ENCODE measurements at places on chromosomes 6 and 20.

DNA sequence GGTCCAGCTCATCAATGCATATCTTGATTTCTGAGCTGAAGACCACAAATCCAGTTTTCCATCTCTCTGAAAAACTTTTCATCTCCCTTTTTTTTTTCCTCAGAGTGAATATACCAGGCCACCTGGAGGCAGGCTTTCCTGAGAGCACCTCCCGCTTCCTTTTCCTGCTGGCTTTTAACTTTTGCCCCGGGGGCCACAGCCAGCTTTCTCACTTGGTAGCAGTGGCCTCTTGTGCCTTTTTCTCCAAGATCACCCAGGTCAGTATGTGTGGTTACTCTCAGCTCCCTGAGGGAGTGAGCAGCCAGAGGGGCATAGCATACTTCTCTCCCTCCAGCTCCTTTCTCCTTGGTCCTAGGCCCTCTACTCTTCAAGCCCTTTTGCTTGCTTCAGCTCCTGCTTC is at the start of gene BTN1A1:
Gene BTN1A1 (plus strand): TSS at position 202 of the 400 bp plus-strand sequence. CDS start 984 bp downstream, outside the sequence.
- DNase-seq: no peak

GRCh38 chr6:91173651-91174050 is 586.8 kb upstream of the MAP3K7 start:
- DNase-seq: no peak

DNA sequence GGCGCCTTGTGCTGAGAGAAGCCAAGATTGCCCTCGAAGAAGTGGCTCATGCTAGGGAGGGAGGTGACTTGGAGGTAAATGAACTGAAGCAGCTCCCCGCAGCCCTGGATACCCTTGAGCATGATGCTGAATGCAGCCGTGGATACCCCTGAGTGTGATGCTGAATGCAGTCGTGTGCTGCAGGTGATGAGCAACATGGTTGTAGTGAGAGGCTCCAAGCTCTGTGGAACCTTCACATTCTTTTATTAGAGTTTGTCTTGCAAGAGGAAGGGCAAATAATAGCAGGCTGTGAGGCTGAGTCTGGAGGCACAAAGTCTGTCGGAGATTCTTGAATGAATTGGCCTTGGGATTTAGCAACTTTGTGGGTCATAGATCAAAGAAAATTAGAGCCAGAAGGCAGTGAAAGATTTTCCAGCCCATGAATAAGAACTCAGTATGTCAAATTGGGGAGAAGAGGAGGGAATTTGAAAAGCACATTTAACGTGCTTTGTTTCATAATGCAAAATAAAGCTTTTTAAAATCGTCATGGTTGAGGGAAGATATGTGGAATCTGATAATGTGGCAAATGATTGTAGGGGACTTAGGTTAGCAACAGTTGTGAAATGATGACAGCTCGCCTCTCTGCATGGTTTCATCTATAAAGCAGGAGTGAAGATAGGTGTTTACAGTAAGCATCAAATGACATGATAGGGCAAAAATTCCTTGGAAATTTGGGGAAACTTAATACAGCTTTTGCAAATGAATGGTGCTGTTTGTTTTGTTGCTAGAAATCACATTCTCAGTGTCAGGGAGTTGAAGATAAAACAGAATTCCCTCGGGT is 120.1 kb upstream of the TIAM2 start:
- no peak for DNase-seq

DNA sequence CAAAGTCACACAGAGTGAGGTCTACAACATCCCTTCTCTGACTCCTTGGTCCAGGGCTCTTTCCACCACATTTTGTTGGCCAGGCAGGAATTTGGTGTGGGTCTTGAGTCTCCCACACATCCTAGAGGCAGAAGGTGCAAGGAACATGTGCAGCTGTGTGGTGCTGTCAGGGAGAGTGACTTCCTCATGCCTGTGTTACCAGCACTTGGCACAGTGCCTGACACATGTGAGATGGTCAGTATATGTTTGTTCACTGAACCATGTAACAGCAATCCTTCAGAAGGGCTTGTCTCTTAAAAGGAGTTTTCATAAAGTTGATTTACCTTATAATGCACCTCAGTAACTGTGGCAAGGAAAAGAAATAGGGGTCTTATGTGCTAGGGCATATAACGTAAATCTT is 168.5 kb downstream of the CDC5L start:
- no peak for DNase-seq

GRCh38 chr20:41408156-41408794 is 41.7 kb upstream of the EMILIN3 start:
- DNase-seq: no peak

- no peak for DNase-seq
Measured at GRCh38 chr6:53257533-53257932, 91.2 kb downstream of the ELOVL5 start.

- peak; percentile 42 for DNase-seq
Measured at GRCh38 chr6:132392792-132393191, 8.5 kb downstream of the MOXD1 start.

- no peak for DNase-seq
Measured at GRCh38 chr6:8100159-8100854, 2.0 kb downstream of the EEF1E1 start.

- DNase-seq: no peak
Measured at GRCh38 chr20:60132162-60132826, 174.1 kb downstream of the CDH26 start.

- no peak for DNase-seq
Measured at GRCh38 chr20:48711696-48712464, 115.9 kb downstream of the PREX1 start.

- no peak for DNase-seq
Measured at GRCh38 chr6:30855429-30856075, 28.8 kb upstream of the DDR1 start.

- no peak for DNase-seq
Measured at GRCh38 chr6:64714073-64714472, 993.0 kb downstream of the EYS start.

DNA sequence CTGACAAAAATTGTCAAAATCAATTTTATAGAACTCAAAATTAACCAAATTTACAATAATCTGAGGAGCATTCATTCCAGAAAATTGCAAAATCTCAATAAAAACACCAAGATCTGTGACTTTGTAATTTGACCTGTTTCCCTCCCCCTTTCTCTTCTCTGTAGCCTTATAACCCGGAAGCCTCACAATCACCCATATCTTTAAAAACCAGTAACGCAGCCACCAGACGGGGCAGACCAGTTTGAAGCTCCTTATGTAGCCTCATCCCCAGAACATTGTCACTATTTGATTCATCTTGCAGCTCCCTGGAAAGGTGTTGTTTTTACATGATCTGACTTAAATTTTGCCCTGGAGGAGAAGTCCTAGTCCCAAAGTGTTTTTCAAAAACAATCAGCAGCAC is 27.5 kb upstream of the TGM6 start:
- DNase-seq: no peak

DNA sequence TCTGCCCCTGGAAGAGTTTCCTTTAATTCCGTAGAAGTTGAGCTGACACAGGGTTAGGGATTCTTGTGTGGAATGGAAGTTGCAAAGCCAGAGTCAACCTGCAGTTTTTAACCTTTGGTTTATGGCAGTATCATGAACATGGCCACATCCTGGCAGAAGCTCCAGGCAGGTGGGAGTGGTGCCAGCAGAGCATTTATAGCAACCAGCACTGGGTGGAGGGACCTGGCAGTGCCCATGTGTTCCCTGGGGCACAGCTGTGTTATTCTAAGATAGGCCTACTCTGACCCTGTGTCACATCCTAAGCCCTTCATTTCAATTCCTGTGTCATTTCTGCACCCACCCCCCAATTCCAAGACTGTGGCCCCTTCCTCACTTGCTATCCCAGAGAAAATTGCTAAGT is 26.1 kb upstream of the ZNF831 start:
- no peak for DNase-seq

DNA sequence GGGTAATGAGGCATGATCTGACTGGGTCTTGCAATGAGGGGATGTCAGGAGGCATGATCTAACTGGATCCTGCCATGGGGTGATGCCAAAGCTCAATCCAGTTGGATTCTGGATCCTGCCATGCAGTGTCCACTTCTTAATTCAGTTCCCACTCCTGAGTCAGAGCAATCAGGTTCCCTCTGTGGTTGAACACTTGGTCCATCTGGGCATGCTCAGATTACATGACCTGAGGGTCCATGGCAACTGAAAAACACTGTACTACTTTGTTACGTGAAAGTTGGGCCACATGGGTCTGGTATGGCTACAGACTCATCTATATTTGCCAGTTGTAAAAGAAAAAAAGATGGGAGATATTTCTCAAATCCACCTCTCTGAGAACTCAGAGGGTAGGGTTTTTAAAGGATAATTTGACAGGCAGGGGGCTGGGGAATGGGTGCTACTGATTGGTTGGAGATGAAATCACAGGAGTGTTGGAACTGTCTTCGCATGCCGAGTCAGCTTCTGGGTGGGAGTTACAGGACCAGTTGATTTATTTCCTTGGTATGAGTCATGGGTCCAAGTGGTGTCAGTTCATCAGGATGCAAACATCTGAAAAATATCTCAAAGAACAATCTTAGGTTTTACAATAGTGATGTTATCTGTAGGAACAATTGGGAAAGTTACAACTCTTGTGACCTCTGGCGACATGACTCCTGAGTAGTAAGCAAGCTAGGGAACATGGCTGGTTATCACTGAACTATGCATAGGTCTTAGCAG is 21.6 kb downstream of the C6orf163 start:
- DNase-seq: no peak

DNA sequence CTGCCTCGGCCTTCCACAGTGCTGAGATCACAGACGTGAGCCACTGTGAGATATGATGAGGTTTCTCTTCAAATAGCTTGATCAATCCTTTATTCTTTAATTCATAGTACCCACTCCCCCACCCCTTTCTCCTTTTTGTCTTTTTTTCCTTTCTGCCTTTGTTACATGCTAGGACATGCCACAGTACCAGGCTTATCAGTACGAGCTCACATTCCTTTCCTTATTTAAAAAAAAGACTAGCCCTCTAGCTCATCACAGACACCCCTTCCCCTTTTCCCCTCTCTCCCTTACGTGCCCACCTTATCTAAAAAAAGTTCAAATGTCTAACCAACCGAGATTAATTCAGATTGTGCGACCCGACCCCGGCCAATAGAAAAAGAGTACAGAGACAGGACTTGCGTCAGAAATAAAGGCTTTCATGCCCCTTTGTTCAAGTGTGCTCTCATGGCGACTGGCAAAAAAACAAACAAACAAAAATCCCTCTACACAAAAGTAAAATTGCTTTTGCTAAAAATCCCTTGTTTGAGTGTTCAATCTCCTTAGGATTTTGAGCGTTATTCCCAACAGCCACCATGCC is 49.2 kb downstream of the MRAP2 start:
- DNase-seq: no peak

DNA sequence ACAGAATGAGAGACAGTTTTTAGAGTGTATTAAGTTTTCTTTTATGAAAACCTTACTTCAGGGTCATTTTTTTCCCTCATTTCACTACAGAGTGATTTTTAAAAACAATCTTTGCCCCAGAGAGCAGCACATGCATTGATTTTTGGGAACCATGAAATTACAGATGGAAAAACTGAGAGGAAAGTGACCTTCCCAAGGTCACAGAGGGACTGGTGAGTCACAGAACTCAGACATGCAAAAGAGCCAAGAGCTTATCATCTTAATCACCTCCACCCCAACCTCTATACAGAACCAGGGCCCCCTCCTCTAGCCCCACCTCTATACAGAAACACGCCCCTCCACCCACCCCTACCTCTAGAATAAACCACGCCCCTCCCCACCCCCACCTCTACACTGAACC is 10.7 kb downstream of the PXMP4 start:
- no peak for DNase-seq

GRCh38 chr6:99147206-99147605 is 199.5 kb upstream of the FBXL4 start:
- no peak for DNase-seq

DNA sequence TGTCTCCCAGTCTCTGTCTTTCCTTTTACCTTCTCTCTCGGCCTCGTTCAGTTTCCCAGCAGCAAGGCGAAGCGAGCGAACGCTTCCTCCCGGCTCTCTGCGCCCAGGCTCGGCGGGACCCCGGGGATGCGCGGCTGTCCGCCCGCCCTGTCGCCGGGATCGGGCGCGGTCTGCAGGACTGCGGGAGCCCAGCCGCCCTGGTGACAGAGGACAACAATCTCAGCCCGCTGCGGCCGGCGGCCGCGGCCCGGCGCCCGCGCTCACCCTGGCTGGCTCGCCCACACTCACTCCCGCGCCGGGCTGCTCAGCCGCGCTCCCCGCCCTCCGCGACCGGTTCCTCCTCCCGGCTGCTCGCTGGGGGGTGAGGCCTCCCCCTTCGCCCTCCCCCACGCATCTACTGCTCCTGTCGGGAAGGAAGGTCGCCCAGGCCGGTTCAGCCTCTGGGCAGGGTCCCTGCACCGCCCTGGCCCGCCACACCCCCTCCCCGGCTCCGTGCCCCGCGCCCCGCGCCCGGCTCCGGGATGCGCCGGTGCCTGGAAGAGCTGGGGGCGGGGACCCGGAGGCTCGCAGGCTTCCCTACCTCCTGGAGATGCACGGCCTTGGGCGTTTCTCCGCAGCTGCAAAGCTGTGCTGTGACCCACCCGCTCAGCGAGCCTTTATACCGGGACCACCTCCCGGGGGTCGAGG is 410 bp downstream of the SYNE1 start:
- peak; percentile 26 for DNase-seq

DNA sequence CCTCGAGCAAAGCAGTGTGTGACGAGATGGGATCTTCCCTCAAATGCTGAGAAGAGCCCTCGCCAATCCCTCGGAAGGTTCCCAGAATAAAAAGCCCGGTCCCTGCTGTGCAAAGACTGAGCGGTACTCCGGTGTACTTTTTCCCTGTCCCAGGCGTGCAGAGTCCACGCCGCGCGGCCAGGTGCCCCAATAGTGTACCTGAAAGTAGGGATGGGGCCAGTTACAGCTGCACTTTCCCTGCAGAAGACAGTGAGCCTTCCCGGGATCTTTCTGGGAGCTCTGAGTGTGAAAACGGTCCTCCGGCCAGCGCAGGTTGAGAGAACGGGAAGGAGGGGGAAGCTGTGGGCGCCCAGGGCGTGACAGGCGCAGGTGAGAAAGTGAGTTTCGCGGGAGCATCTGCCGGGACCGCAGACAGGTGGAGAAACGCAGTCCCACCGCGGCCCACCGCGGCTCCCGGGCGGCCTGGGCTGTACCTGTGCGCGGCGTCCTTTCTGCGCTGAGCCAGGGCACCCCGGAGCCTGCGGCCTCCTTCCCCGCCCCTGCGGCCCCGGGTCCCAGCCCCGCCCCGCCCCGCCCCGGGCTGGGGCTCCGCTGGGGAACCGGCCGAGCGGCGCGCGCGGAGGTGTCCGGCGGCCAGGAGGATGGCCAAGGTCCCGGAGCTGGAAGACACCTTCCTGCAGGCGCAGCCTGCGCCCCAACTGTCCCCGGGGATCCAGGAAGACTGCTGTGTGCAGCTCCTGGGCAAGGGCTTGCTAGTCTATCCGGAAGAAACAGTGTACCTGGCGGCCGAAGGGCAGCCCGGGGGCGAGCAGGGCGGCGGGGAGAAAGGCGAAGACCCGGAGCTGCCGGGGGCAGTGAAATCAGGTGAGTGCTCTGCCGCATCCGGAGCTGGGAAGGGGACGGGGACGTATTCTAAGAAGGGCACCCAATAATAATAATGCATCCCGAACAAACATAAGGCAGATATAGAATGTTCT is at the start of gene RFX6:
Gene RFX6 (plus strand): TSS at position 608 of the 977 bp plus-strand sequence. CDS start 34 bp downstream, at position 642.
- no peak for DNase-seq

- no peak for DNase-seq
Measured at GRCh38 chr6:109508166-109508860, 25.3 kb upstream of the ZBTB24 start.

Data from lung microvascular endothelial cell (primary cell).